ENCODE measurements at places on chromosomes 12 and 14.

DNA sequence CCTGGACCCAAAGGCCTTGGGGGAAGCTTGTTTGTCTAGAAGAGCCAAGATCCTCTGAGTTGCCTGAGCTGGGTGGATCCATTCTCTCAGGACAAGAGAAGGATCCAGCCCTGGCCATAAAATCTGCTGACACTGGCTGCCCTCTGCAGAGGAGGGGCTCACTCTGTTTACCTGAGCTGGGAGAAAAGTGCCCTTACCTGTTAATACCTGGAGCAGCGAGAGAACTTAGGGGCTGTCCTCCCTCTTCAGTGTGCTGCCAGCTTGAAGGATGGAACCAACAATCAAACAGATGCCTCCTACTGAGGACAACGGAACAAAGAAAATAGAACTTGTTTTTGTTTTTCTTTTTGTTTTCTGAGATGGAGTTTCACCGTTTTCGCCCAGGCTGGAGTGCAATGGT is 7.3 kb upstream of the KRT7 start:
- DNase-seq, result no peak

GRCh38 chr14:33229269-33229929 is 290.7 kb downstream of the NPAS3 start:
- DNase-seq, result no peak

DNA sequence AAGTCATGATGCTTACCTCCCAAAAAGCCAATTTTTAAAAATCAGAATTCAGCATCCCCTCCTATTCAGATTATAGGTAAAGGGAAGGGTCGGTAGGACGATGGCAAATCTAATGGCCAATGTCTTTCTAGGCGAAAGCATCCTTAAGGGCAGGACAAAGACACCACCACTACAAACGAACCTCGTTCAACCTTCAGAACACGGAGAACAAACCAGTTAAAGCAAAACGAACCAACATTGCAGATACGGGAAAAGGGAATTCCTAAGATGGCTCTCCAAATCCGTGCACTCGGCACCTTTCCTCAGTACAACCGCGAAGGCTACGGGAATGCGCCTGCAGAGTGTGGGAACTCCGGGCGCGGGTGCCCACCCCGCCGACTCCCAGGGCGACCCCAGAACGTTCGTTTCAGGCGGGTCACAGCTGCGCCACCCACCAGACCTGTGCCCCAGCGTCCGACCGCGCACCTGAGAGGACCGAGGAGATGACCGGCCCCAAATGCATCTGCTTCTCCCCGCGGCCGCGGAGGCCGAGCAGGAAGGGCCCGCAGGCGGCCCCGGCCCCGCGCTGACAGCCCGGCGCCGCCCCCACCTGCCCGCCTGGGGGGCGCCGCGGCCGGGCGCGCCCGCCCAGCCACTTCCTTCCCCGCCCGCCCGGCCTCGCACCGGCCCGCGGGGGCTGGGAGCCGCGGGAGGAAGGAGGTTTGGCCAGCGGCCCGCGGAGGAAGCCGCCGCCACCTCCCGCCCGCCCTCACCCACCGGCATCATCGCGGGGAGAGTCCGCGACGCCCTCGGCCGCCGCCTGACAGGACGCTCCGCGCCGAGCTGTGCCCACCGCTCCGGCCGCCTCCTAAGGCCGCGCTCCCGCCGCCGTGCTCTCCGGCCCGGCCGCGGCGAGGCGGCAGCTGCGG is 578 bp downstream of the PPP1R13B start:
- DNase-seq, result peak; percentile 28

- no peak for DNase-seq
Observed at GRCh38 chr12:53179687-53180219, 769 bp upstream of the ZNF740 start.

DNA sequence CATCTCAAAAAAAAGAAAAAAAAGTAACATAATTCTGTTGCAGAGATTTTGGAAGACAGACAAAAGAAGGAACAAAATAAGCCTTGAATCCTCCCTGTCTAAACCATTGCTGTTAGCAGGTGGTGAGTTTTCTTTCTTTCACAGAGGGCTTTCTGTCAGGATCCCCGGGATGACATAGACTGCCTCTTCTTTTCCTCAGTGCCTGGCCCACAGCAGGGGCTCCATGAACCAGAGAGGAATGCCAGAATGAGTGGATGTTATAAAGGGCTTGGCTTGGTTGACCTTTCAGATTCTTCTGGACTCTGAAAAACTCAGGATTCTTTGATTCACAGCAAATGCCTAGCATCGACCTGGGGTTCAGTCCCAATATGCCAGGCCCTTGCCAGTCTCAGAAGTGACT is 45.8 kb upstream of the CORO1C start:
- DNase-seq, result no peak

DNA sequence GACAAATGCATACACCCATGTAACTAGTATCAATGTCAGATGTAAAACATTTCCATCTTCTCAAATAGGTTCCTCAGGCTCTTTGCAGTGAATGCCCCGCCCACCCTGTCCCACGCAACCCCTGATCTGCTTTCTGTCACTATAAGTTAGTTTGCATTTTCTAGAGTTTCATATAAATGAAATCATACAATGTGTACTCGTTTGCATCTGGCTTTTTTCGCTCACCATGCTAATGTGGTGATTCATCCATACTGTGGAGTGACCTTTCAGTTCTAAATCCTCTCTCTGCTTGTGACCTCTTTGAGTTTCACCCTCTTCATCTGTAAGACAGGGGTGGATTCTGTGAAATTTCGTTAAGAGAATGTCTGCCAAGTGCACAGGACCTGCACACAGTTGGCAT is 30.6 kb upstream of the MSI1 start:
- peak; percentile 17 for DNase-seq

- no peak for DNase-seq
Observed at GRCh38 chr12:97681612-97682504, 219.3 kb downstream of the RMST start.

DNA sequence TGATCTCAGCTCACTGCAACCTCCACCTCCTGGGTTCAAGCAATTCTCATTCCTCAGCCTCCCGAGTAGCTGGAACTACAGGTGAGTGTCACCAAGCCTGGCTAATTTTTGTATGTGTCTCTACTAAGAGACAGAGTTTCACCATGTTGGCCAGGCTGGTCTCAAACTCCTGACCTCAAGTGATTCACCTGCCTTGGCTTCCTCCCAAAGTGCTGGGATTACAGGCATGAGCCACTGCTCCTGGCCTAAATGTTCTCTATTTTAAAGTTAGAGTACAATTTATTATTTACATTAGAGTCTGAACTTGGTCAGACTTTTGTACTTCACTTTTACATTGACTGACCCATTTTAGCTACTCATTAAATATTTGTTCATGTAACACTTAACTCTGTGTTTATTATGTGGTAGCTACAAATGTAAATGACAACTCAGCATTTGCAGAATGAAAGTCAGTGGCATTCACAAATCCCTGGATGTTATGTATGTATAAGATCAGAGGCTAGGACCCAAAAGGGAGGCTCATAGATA is 409.6 kb downstream of the APAF1 start:
- DNase-seq, result no peak

DNA sequence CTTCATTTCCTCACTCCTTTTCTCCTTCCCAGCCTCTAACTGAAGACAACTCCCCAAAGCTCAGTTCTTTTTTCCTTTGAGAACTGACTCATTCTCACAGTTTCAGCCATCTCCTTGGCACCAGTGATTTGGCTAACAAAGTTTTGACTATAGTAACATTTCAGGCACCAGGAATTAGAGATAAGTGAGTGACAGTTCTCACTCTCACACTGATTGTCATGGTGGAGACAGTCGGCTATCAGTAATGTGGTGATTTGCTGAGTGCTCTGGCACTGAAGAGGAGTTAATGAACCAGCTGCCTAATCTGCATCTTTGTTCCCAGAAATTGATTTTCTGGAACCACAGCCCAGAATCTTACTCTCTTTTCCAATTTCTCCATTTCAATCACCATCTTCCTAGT is 29.5 kb downstream of the HELB start:
- DNase-seq, result no peak

DNA sequence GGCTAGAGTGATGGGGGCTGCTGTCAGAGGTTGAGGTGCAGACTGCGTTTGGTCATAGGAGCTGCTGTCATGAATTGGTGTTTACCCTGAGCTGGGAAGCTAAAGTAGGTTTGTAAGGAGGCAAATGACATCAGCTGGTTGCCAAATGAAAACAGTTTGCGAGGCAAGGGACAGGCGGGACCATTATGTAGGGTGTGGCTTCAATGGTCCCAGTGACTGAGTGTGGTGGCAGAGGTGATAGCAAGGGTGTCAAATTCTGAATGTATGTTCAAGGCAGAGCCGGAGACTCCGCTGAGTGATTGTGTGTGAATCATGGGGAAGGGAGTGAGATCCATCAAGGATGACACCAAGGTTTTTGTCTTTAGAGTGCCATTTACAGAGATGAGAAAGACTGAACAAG is 359.5 kb downstream of the VRK1 start:
- DNase-seq, result no peak

DNA sequence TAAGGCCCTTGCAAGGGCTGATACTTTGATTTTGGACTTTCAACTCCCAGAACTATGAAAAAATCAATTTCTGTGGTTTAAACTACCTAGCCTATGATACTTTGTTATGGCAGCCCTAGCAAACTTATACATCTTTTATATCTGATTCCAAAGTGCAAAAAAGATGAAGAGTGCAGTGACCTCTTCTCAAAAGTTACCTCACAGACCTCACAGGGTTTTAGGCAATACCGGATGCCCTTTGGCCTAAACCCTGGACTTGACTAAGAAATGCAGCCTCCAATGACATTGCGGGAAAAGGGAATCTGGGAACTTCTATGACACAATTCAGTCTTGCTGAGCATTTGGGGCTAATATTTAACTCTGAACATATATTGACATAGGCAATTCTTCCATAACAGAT is 63.3 kb downstream of the IGF1 start:
- DNase-seq, result no peak

GRCh38 chr12:88113871-88114270 is 28.0 kb downstream of the CEP290 start:
- DNase-seq, result no peak

DNA sequence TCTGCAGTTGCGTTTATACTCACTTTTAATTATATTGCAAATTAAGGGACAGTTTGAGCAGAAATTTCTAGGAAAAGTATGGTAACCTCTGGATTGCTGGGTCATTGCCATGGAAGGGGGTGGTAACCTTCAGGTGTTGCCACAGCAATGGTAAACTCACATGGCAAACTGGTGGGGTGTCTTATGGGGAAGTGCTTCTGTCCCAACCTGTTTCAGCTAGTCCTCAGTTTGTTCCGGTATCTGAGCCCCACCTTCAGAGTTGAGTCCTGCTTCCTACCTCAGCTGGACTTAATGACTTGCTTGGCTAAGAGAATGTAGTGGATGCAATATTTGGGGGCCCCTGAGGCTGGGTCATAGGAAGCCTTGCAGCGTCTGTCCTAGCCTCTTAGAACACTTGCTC is 7.3 kb upstream of the CLMN start:
- DNase-seq, result no peak

- no peak for DNase-seq
Observed at GRCh38 chr14:53979747-53980642, 23.4 kb upstream of the BMP4 start.

DNA sequence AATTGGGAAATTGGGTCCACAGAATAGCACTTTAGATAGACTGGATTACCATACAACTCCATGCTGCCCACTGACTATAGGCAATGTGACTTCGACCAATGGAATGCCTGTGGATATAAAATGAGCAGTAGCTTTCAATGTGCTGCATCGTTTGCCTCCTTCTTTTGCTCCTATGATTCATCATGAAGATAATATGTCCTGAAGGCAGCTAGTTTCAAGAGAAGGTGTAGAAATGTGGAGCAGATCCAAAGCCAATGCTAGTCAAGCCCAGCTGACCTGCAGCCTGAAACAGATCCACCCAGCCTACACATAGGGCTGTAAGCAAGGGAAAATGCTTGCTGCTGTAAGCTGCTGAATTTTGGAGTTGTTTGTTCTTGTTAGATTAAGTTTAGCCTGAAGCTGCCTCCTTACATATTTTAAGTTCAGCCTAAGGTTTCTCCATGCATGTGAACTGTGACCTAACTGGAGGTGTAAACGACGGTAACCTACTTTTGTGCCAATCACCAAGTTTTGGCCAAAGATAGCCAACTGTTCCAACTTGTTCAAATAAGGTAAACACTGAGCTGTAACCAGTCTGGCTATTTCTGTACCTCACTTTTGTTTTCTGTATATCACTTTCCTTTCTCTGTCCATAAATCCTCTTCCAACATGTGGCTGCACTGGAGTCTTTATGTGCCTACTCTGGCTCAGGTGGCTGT is 169.1 kb upstream of the AVPR1A start:
- DNase-seq, result no peak

Measured in stimulated activated naive CD8-positive, alpha-beta T cell treated with anti-CD3 and anti-CD28 coated beads, Interleukin-15, Interleukin-2, amounts not matched to agents 100 U/mL and 50 U/mL, for 24 hours (primary cell).